CD4-positive, alpha-beta T cell (primary cell): ENCODE measurements at places on chromosomes 1 and 21. TPM values are rescaled to one million over a fixed set of nuclear protein-coding genes. Genes with fewer than 3 reads are reported as not detected.

- no peak overlapping the region for H3K27ac ChIP-seq
- no peak overlapping the region for H3K4me3 ChIP-seq
- no peaks in the 10 kb centered on the region for H3K4me1 ChIP-seq
Measured at GRCh38 chr1:53787655-53788054, 48.7 kb upstream of the GLIS1 start.

Gene NEGR1
- total RNA-seq: 0.03 TPM

- H3K4me1 ChIP-seq: no peaks in the 10 kb centered on the region
- DNase-seq: no peak
- no peaks in the 10 kb centered on the region for H3K36me3 ChIP-seq
- H3K27ac ChIP-seq: no peak overlapping the region
Measured at GRCh38 chr1:174077749-174078490, 55.8 kb upstream of the RC3H1 start.

Gene NID1
- total RNA-seq: 0.03 TPM

- H3K36me3 ChIP-seq: no peaks in the 10 kb centered on the region
- DNase-seq: no peak
- peaks cover 3% of the 10 kb centered on the region for H3K27me3 ChIP-seq
- no peaks in the 10 kb centered on the region for H3K4me1 ChIP-seq
- H3K4me3 ChIP-seq: no peak overlapping the region
- H3K27ac ChIP-seq: no peak overlapping the region
Measured at GRCh38 chr1:231116738-231117137, 45.1 kb upstream of the TRIM67 start.

Gene RRP1B
- total RNA-seq: 18.6 TPM

- H3K27ac ChIP-seq: no peak overlapping the region
- H3K36me3 ChIP-seq: peaks cover 67% of the 10 kb centered on the region
- peaks cover 60% of the 10 kb centered on the region for H3K4me1 ChIP-seq
- DNase-seq: no peak
- H3K27me3 ChIP-seq: no peaks in the 10 kb centered on the region
Measured at GRCh38 chr1:37482796-37483744, 8.7 kb downstream of the ZC3H12A start.

DNA sequence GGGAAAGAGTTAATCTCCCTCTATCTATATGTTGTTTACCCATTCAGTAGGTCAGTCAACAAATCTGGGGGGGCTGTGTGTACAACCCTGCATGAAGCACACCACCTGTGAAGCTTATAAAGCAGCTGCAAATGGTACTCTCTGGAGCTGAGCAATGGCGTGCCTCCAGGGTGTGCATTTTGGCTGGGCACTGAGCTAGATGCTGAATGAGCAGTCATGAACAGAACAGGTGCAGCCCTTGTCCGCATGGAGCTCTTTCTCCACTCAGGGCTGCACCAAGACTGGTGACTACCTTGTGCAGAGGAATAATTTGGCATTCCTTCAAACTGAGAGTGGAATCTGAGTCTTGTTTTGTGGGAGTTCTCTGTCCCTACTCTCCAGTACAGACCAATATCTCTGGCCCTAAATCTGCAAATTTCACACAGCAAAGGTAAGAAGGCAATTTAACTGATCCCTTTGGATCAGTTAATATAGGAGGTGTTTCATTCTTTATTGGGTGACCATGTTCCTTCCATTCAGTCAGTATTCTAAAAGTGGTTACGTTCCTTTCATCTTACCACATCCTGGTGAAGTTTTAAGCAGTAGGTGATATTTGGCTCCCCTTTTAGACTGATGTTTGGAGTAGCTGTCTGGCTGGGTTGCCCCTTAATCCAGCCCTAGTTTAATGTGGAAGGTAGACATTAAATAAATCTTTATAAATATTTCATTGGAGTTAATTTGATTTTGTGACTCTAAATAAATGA lies 76.0 kb downstream of the GPR88 start:
- H3K27me3 ChIP-seq: no peaks in the 10 kb centered on the region
- no peak for DNase-seq
- no peak overlapping the region for H3K4me3 ChIP-seq
- peaks cover 5% of the 10 kb centered on the region for H3K4me1 ChIP-seq

DNA sequence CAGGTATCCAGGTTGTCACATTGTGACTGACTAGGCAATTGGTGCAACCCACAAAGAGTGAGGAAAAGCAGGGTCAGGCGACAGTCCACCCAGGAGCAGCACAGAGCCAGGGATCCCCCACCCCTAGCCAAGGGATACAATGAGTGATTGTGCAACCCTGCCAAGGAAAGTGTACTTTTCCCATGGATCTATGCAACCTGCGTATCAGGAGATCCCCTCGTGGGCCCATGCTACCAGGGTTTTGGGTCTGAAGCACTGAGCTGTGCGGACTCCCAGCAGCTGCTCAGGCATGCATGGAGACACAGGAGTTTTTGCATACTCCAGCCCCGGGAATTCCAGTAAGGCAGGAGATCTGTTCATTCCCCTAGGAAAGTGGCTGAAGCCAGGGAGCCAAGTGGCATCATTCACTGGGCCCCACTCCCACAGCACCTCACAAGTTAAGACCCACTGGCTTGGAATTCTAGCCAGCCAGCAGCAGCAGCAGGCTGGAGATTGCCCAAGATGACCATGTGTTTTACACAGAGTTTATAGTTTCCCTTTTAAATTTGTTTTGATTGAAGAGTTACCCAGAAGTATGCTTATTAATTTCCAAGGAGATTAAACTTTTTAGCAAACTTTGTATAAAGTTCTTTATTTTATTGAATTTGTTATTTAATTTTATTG lies 136.0 kb downstream of the LTN1 start:
- H3K4me1 ChIP-seq: no peaks in the 10 kb centered on the region
- H3K36me3 ChIP-seq: no peaks in the 10 kb centered on the region
- no peak overlapping the region for H3K27ac ChIP-seq
- no peak overlapping the region for H3K4me3 ChIP-seq
- DNase-seq: no peak

DNA sequence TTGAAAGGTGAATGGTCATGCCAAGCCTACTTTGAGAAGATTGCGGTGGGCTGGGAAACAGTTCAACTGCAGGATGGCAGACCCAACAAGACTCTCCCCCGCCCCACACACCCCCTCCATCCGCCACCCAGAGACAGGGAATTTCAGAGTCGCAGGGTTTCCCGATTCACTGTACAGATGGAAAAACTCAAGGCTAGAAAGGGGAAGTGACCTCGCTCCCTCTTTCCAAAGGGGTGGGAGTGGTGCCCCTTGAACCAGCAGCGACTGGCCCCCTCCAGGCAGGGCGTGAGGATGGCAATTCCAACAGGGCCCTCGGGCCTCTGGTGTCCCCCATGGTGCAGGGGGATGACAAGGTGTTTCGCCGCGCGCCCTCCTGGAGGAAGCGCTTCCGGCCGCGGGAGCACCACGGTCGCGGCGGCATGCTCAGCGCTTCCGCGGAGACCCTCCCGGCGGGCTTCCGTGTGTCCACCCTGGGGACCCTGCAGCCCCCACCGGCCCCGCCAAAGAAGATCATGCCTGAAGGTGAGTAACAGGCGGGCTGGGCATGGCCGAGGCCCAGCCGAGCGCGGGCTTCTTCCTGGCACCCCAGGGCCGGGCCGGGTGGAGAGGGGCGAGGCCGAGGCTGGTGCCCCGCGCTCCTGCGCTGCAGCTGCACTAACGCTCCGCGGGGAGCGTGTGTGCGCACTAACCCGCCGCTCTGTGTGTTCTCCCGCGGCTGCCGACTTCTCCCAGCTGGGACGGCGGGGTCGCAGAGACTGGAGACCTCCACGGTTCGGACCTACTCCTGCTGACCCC lies 10.4 kb downstream of the MYOG start:
- peaks cover 11% of the 10 kb centered on the region for H3K4me1 ChIP-seq
- no peak overlapping the region for H3K27ac ChIP-seq
- H3K27me3 ChIP-seq: peaks cover 47% of the 10 kb centered on the region
- H3K36me3 ChIP-seq: no peaks in the 10 kb centered on the region
- peak overlapping the region; percentile 20 for H3K4me3 ChIP-seq

Gene CHIA
- total RNA-seq: not detected

Gene LGR6
- 0.19 TPM for total RNA-seq

- H3K36me3 ChIP-seq: no peaks in the 10 kb centered on the region
- no peak for DNase-seq
- H3K27me3 ChIP-seq: peaks cover 2% of the 10 kb centered on the region
- H3K4me1 ChIP-seq: peaks cover 5% of the 10 kb centered on the region
- H3K27ac ChIP-seq: no peak overlapping the region
- no peak overlapping the region for H3K4me3 ChIP-seq
Measured at GRCh38 chr1:11333631-11334030, 60.6 kb downstream of the UBIAD1 start.
